WTC11 (cell line): ENCODE measurements at places on chromosomes 6 and 20.

DNA sequence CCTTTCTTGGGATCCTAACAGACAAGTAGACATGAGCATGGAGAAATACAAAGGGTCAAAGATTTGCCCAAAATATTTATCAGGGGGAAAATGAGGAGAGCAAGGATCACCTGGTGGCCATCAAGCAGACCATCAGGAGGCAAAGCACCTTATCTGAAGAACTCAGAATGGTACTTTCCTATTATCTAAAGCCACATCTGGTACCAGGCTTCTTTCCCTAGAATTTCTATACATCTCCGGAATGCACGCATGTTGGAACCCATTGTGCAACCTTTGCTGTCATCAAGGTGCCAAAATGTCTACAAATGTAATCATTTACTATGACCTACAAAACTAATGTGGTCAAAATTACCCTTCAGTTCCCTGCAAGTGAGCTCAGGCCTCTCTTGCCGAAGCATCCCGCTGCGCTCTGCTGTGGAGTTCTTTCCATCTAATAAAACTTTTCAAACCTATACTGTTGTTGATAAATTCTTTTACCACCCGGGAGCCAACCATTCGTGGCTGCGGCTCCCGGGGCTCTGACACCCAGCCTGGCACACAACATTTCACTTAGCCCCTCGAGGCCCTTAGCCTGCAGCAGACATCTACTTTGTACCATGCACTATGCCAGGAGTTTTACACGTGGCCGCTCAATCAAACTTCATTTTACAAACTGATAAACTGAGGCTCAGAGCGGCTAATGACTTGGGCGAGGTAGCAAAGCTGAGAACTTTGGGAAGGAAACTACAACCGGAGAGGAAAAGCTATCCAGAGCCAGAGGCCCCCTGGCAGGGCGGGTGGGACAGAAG is 3.8 kb upstream of the CPXM1 start:
- peaks cover 31% of the 10 kb centered on the region for H3K4me1 ChIP-seq
- H3K4me3 ChIP-seq, result peak overlapping the region; percentile 55
- H3K36me3 ChIP-seq, result no peaks in the 10 kb centered on the region
- H3K27ac ChIP-seq, result no peak overlapping the region
- H3K27me3 ChIP-seq, result peaks cover 91% of the 10 kb centered on the region

DNA sequence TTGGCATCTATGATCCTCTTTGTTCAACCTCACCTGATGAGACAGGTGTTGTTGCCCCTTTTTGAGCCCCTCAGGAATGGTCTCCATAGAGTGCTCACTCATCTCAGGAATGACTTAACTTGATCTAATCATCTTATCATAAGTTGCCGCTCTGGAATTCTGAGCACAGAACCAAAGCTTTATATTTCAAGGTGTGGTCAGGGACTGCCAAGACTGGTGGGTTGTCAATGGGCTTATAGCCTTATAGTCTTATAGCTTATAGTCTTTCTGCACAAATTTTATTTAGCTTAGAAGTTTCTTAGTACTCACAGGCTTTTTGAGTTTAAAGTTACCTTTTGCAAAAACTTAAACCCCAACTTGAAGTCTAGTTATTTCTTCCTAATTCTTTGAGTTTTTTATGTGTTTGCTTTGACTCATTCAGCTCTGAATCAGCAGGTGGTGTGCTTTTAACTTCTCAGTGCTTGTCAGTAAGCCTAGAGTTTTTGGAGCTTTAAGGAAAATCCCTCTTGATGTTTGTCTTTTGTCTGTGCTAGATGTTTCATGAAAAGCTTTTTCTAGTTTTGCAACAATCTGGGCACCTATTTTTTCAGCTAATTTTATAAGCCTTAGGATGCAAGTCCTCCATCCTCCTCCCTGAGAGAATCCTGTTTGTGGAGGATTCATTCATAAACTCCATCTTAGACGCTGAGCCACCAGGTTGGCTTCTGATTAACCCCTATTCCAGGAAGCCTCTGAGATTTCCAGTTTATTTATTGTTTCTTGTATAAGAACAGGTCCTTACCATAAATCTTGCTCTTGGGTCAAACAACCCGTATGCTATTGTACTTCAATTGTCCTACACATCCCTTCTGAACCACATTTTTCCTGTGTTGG is 72.3 kb upstream of the SSTR4 start:
- H3K4me1 ChIP-seq, result peaks cover 12% of the 10 kb centered on the region
- DNase-seq, result no peak
- no peak overlapping the region for H3K27ac ChIP-seq
- no peaks in the 10 kb centered on the region for H3K27me3 ChIP-seq
- H3K4me3 ChIP-seq, result no peak overlapping the region
- H3K36me3 ChIP-seq, result no peaks in the 10 kb centered on the region

GRCh38 chr6:142321451-142321850 is 19.6 kb downstream of the ADGRG6 start:
- H3K27me3 ChIP-seq, result no peaks in the 10 kb centered on the region
- DNase-seq, result no peak

DNA sequence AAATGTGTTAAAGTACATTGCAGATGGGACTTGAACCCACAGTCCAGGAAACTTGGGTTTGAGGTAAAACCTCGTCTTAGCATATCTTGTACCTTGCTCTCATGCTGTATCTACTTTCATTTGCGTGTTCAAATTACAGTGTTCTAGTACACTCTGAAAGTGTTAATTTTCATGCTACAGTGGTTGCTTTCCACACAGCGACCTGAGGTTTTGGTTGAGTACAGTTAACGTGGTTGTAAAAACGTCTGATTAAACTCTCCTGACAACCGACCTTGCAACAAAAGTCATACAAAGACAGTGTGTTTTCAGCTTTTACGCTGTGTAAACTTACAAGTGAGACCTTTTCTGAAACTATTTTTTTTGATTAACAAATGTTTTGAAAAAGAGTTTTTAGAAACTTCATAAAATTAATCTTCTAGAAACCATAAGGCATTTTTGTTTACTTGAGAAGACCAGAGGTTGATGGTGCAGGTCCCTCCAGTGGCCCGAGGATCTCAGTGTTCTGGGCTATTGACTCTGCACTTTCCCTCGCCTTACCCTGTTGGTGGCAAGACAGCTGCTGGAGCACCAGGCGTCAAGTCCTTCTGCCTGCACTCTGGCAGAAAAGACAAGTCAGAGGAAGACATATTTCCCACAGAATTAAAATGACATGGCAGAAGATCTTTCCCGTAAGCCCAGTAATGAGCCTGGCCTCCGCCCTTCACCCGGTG is 334.0 kb downstream of the THBS2 start:
- H3K4me1 ChIP-seq, result no peaks in the 10 kb centered on the region
- no peaks in the 10 kb centered on the region for H3K27me3 ChIP-seq
- no peak overlapping the region for H3K27ac ChIP-seq
- H3K36me3 ChIP-seq, result 0 out of 2 replicates have a peak, but pooled peaks cover 3% of the 10 kb centered on the region
